Regular cardiac myocyte (primary cell): ENCODE measurements at places on chromosomes 7 and 10. TPM values are rescaled to one million over a fixed set of nuclear protein-coding genes. Genes with fewer than 3 reads are reported as not detected.

The ADARB2 gene
- not detected in 2 replicates for total RNA-seq

The C10orf105 gene
- under 0.01 TPM in 1 of 2 replicates, not detected in the other for total RNA-seq

The TSPAN12 gene
- 4.2 and 5.9 TPM in 2 replicates for total RNA-seq

The CTBP2 gene
- total RNA-seq: 59.5 and 70.2 TPM in 2 replicates

The DLX6 gene
- not detected in 2 replicates for total RNA-seq

The NKX1-2 gene
- total RNA-seq: not detected in 2 replicates

The CYP2C19 gene
- not detected in 2 replicates for total RNA-seq

The PNLIP gene
- total RNA-seq: not detected in 2 replicates

The TMEM26 gene
- total RNA-seq: 0.19 and 0.28 TPM in 2 replicates

The ATG9B gene
- under 0.01 and 2.0 TPM in 2 replicates for total RNA-seq

The PIP gene
- total RNA-seq: 0.38 TPM in 1 of 2 replicates, not detected in the other

The CTAGE8 gene
- 0.19 TPM in 1 of 2 replicates, not detected in the other for total RNA-seq

The RBM33 gene
- 17.4 and 19.7 TPM in 2 replicates for total RNA-seq

The CUBN gene
- 0.56 and 0.77 TPM in 2 replicates for total RNA-seq

The ABCB4 gene
- total RNA-seq: under 0.01 and 0.28 TPM in 2 replicates

The C10orf143 gene
- 0.56 and 1.2 TPM in 2 replicates for total RNA-seq

The AGAP9 gene
- 1.5 and 2.8 TPM in 2 replicates for total RNA-seq

The PLAU gene
- total RNA-seq: 53.0 and 130 TPM in 2 replicates

The KCNK18 gene
- total RNA-seq: not detected in 2 replicates

The ZNF316 gene
- total RNA-seq: 15.5 and 15.7 TPM in 2 replicates

The GPR22 gene
- under 0.01 TPM in 1 of 2 replicates, not detected in the other for total RNA-seq

The COBL gene
- not detected in 2 replicates for total RNA-seq
